ENCODE measurements at places on chromosomes 11 and 22.

DNA sequence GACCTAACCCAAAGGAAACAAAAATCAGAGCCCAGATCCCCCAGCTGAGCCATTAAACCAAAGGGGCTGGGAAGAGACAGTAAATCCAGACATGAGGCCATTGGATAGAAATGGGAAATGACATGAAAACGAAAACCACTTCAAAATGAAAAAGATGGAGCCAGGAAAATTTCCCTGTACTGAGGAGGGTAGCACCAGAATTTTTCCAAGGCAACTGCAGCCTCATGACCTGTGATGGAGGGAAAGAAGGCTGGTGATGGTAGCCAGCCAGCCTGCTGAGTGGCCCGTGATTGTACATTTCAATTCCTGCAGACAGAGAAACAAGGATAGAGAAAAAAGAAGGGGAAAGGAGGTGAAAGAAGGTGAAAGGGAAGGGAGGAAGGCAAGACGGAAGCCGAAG lies 268.4 kb upstream of the PLET1 start:
- no peak for DNase-seq

DNA sequence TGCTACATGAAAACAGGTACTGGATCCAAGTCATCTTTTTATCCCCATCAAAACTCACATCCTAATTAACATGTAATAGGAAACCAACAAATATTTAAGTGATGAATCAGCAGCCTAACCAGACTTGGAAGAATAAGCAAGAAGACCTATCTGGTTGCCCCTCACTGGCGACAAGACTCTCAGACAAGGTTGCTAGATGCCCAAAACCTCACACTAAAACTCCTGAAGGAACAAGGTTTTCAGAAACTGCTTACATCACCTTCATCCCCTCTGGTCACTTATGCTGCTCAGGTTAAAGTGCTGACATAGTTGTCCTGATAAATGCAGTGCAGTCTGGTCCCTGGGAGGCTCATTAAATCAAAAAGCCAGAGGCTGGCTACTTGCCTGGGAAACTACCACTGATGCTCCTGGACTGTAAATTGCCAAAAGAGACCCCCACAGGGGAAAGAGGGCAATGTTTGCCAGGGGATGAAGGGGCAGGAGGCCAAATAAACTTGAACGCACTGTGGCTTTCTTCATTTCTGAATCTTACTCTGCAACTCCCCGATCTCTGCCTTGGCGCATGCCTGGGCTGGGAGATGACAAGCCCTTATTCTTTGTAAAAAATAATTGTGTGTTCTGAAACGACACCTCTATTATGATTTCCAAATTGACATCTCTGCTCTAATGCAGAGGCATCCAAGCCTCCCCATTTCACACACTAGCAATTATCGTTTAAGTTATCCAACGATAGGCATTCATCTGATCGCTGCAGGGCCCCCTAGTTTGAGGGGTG lies 72.7 kb downstream of the AMBRA1 start:
- no peak for DNase-seq

GRCh38 chr11:29328961-29329441 lies 687.8 kb downstream of the KCNA4 start:
- no peak for DNase-seq

DNA sequence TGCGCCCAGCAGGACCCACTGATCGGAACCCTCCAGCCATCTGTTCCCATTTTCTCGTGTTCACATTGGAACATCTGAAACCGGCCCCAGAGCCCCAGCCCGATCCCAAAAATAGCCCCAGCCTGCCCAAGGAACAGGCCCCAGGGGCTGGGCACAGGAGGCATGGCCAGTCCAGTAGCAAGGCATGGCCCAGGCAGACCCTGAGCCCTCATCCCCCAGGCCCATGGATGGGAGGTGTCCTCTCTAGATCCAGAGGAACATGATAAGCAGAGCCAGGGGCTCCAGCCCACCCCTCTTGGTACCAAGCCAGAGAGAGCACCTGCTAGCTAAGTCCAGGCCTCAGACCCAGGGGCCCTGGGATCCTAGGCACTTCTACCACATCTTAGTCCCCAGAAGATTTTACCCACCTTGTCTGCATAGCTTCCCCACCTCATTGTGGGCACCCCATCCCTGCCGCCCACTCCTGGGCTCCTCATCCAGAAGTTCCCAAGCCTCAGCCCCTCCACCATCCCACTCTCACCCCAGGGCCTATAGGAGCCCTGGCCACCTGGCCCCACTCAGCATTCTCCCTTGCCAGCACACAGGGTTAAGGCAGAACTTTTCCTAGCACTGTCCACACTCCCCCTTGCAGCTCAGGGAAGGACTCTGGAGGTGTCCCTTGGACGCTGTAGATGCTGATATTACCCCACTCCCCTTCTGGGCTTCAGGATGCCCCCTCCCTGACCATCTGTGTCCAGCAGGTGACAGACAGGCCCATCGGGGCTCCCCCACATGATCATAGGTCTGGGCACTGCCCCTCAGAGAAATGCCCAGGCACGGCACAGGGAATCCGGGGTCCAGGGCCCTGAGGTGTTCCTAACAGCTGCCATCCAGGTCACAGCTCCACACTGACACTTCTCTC lies 9.5 kb downstream of the BCL9L start:
- DNase-seq, result no peak

GRCh38 chr11:10942620-10943019 lies 84.8 kb upstream of the ZBED5 start:
- DNase-seq, result peak; percentile 57

- no peak for DNase-seq
Measured at GRCh38 chr11:121894581-121894980, 221.4 kb downstream of the BLID start.

DNA sequence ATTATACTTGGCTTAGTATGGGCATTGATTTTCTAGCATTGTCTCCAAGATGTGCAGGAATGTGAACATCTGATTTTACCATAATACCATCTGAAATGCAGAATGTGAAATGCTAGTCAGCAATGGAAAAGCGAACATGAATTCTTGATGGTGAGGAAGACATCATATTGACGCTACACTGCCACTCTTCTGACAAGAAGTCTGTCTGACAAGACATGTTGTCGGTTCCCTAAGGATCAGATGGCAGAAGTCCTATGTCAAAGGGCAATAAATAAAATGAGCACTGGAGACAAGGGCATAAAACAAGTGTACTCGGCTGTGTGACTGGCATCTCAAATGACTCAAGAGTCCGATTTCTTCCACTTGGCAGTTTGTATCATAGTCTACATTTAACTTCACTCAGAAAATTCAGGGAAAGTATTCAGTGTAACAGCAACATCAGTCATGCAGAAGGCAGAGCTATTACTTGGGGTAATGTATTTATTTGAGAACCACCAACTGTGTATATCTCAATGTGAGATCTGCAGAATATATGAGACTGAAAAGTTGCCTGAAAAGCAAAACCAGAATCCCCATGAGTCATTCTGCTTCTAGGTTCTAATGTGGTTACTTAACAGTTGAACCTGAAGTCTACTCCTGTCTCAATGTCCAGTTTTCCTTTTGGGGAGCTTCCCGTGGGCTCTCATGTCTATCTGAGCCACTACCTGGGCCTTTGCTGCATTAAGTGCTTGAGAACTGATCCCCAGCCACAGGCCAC lies 51.5 kb downstream of the SLC17A6 start:
- no peak for DNase-seq

GRCh38 chr11:121291896-121292494 lies 576 bp upstream of the SC5D start:
- DNase-seq, result peak; percentile 61

DNA sequence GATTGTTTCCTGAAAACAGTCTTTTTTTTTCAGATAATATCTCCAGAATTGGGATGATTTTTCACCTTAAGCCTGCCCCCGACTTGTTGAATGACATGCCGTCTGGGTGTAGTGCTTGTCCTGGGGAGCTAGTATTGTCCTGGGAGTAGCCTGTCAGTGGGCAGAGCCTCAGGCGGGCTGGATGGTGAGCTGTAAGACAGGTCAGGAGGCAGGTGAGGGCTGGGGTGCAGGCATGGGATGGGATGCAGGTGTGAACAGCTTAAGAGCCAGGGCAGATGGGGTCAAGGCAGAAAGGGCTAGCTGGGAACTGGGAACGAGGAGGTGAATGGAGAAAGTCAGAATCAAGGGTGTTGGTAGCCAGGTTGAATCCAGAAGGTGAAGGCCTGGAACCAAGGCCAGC lies 200.2 kb downstream of the CSNK2A3 start:
- DNase-seq, result no peak

GRCh38 chr11:34519595-34520235 lies 6.1 kb upstream of the ELF5 start:
- peak; percentile 20 for DNase-seq

GRCh38 chr11:31636983-31637382 lies 127.4 kb downstream of the ELP4 start:
- no peak for DNase-seq

DNA sequence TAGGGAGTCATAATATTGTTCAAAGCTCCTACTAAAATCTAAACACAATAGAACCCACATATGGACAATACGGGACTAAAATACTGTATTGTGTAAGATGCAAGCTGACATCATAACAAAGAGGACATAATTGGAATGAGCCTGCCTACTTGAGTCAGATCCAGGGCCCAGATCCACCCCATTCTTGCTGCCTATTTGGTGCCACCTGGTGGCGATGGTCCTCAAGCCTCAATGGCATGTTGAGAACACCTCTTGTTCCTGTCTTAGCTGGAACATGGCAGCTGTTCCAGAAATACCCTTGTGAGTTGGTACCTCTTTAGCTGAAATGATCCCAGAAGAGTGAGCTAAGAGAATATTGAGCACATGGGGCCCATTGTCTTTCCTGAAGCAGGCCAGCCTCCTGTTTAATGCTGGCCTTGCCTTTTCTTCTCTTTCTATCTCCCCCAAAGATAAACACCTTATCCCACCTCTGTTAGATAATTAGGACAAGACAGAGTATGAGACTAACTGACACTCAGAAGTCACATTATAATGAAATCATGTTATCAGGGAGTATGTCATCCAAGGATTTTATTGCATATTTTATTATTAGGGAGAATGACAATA lies 680.9 kb upstream of the ANO5 start:
- peak; percentile 84 for DNase-seq

DNA sequence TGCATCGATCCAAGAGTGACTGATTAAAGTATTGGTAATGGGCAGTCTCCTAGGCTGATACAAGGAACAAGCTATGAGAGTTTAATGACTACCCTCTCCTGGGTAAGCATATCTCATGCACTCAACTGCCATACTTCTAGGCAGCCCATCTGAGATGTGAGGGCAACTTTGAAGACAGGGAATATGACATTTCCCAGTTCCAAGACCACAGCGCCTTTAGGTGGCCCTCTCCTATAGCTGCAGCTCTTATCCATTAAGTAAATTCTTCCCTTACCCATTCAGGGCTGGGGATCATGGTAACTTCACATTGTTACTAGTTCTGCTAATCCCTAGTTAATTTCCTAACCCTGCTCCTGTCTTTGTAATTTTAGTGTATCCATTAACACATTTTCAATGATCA lies 157.3 kb upstream of the CTSC start:
- DNase-seq, result no peak

DNA sequence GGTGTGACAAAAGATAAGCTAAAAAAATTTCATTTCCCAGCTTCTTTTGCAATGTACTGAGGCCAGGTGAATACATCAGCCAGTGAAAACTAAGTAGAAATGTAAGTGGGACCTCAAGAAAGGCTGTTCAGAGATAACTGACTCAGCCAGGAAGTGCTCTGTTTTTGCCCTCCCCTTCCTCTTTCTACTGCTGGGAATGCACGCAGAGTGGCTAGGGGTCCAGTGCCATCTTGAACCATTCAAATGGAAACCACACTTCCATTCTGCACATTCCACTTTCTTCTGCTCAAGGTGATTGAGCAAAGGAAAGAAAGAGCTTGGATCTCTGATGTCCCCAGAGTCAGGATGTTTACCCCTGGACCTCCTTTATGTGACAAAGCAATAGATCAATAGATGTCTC lies 27.8 kb upstream of the LMO2 start:
- peak; percentile 36 for DNase-seq

GRCh38 chr11:110087812-110088534 lies 5.2 kb upstream of the ZC3H12C start:
- DNase-seq, result peak; percentile 50

DNA sequence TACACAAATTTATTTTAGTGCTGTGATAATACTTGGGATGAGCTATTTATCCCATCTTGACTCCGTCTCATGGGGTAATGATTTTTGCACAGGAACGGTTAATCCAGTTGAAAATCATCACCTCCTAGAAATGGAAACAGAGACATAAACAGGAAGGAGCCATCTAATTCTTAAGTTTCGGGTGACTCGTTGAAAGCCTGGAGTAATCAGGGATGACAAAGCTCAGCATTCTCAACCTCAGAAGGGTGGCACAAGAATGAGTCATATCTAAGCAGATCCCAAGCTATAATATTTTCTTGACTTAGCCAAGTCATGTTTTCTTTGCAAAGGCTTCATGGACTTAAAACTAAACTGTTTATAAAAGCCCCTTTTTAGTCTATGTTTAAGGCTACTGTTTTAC lies 280.8 kb upstream of the CCDC90B start:
- DNase-seq, result no peak

DNA sequence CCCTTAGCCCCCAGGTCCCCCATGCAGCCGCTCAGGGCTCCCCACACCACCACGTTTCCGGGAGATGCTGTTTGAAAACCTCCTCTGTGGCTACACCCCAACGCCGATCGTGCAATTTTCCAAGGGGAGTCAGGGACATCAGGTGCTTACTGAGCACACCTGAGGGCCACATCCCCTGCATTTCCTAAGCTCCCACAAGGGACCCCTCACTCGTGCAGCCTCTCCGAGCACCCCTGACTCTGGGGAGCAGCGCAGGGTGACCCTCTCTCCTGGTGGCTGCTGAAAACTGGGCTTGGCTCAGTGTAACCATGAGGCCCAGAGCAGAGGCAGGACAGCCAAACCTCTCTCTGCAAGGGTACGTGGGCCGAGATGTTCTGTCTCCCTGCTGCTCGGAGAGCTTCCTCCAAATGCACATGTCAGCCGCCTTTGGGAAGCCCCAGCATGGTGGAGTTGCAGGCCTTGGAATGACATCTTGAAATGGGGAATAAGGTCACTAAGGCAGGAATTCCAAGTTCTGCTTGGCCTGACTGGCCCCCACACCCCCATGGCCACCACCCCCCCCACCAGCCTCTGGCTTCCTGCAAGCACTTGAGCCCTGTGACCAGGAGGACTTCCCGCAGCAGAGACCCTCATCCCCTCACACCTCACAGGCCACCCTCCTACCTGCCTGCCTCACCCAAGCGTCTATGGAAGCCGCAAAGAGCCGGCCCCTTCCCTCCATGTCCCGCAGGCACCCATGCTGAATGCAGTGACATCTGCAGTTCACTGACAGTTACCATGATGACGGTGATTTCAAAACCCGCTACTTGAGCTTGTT lies 257.4 kb downstream of the BRD1 start:
- no peak for DNase-seq

DNA sequence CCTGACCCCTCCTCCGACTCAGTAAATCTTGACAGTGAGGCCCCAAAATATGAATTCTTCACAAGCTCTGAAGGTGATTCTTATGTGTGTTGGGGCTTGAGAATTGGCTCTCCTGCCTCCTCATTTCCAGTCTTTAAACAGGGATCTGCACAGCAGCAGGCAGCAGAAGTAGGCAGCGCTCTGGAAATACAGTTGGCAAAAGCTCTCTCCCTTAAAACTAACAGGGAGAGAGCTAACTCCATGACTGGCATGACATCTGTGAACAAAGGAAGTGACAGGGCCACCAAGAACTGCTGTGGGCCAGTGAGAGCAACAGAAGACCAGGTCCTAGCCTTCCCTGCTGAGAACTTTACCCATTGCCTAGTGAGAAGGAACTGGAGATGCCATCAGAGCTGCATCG lies 70.1 kb downstream of the PANX1 start:
- no peak for DNase-seq

- DNase-seq, result no peak
Measured at GRCh38 chr11:86793307-86793706, 7.0 kb upstream of the PRSS23 start.

GRCh38 chr11:74025467-74026166 lies 16.7 kb upstream of the UCP3 start:
- peak; percentile 63 for DNase-seq
